A549 treated with CpdA at 1 μM for 4 hours (cell line): ENCODE measurements at places on chromosomes 3 and 15. TPM values are rescaled to one million over a fixed set of nuclear protein-coding genes. Genes with fewer than 3 reads are reported as not detected.

The CAMK2N2 gene
- total RNA-seq: 0.77 to 1.8 TPM (median 1.4 TPM) in 5 replicates

The ROBO1 gene
- total RNA-seq: 10.0 to 18.3 TPM (median 13.2 TPM) in 5 replicates

The SLC33A1 gene
- 18.2 to 20.5 TPM (median 19.2 TPM) in 5 replicates for total RNA-seq

The RPP25 gene
- 18.9 to 28.8 TPM (median 27.3 TPM) in 5 replicates for total RNA-seq

The FANCD2OS gene
- total RNA-seq: not detected in 5 replicates

The CD96 gene
- not detected in 5 replicates for total RNA-seq
